HS-5 (cell line): ENCODE measurements at places on chromosomes 3 and 15.

- no peak for DNase-seq
Measured at GRCh38 chr3:128490915-128491690, 1.9 kb downstream of the GATA2 start.

GRCh38 chr3:59680919-59681318 lies 631.1 kb upstream of the CFAP20DC start:
- DNase-seq, result no peak

GRCh38 chr3:144033240-144033589 lies 61.6 kb downstream of the DIPK2A start:
- DNase-seq, result no peak

- no peak for DNase-seq
Measured at GRCh38 chr15:95260856-95261255, 1029.5 kb downstream of the MCTP2 start.

GRCh38 chr3:102180280-102180931 lies 254.4 kb upstream of the ZPLD1 start:
- peak; percentile 56 for DNase-seq

DNA sequence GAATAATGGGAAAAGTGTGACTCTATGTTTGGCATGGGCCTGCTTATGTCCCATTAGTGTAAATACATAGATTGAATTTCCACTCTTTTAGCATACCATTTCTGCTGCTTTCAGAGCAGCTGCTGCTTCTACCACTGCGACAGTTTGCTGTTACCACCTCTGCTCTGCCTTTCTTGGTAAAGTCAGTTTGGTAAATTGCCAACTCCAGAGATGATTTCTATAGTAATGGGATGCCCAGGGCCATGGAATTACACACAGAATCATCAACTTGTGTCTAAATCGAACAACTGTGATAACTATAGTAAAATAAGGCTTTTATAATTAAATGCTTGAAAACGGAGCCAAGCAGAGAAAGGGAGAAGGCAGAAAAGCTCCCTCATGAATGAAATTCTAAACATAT lies 168.4 kb upstream of the VEPH1 start:
- no peak for DNase-seq

DNA sequence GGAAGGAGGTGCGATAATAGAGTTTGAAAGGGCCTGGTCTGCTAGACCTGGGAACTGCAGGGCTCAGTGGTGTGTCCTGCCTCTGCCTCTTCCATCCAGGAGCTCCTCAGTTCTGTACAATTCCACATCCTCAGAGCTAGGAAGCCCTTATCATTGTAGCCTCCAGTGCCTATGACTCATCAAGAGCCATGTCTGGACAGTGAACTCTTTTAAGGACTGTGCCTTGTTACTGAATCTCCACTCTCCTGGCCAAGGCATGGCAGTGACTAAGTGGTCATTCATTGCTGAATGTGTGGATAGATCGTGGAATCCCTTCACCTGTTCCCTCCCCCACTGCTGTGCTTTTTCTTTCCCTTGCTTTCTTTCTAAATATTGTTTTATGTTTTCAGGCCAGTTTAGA lies 2.9 kb downstream of the TIMP4 start:
- DNase-seq, result no peak

DNA sequence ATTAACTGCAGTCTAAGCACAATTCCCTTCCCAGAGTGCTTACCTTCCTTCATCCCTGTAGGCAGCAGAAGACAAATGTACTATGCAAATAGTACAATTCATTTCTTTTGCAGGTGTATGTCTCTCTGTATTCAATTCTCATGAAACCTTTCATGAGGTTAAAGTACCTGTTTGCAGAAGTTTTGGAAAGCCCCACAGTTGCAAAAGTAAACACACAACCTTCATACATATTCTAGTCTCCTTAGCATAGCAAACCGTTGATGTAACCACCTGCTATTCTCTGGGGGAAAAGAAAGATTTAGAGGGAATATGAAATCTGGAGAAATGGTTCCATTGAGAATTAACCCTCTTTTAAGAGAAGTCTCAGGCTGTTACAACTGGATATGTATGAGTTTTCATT lies 200.3 kb upstream of the SUCLG2 start:
- DNase-seq, result no peak

- DNase-seq, result peak; percentile 56
Measured at GRCh38 chr3:4413467-4413866, 53.6 kb downstream of the SUMF1 start.

DNA sequence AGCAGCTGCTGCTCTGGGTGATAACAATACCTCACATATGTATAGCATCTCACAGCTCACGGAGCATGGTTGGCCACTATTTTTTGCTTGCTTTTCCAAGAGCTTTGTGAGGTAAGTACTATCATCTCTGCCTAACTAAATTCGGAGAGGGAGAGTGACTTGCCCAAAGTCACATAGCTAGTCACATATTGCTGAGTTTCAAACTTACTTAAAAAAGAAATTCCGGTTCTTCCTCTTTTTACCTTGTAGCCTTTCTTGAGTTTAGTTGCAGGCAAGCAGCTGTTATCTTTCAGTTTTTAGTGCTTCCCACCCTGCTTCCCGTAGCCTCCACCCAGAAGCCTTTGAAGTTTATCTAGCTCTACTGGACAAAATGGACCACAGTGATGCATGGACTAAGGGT lies 309.2 kb downstream of the PDCD6IP start:
- no peak for DNase-seq

- DNase-seq, result no peak
Measured at GRCh38 chr3:191781044-191781443, 320.1 kb downstream of the PYDC2 start.

- no peak for DNase-seq
Measured at GRCh38 chr3:49715611-49716121, 3.8 kb downstream of the AMIGO3 start.

GRCh38 chr15:64845183-64845611 lies 3.5 kb downstream of the PLEKHO2 start:
- no peak for DNase-seq

GRCh38 chr3:10738688-10739372 lies 77.2 kb upstream of the SLC6A11 start:
- peak; percentile 22 for DNase-seq

DNA sequence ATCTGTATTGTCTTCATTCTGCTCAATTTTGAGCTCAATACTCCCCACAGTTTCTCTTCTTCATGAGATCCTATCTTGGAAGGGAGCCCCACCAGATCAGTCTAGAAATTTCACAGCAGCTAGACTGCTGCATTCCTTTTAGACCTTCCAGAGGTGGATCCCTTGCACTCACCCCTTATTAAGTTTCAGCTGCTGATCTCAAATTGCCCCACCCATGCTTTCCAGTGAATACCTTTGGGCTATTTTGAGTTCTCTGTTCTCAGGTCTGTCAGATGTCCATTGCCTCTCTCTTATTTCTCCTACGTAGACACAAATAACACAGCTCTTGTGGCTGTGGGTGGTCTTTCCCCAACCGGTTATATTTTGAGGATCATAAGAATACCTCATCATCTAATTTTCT lies 60.8 kb downstream of the GPR156 start:
- no peak for DNase-seq

DNA sequence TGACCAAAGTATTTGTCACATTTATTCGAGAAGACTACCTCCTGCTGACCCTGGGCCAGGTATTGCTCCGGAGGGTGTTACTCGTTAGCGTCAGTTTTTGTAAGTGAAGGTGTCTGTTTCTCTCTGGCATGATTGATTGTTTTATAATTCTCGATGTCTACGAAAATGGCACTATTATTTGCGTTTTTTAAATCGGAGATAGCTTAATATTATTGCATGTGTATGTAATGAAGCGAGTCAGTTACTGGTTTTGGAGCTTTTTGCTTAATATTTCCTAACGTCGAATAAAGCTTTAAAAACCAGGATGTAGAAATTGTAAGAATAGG lies 439 bp downstream of the DZIP3 start:
- no peak for DNase-seq

DNA sequence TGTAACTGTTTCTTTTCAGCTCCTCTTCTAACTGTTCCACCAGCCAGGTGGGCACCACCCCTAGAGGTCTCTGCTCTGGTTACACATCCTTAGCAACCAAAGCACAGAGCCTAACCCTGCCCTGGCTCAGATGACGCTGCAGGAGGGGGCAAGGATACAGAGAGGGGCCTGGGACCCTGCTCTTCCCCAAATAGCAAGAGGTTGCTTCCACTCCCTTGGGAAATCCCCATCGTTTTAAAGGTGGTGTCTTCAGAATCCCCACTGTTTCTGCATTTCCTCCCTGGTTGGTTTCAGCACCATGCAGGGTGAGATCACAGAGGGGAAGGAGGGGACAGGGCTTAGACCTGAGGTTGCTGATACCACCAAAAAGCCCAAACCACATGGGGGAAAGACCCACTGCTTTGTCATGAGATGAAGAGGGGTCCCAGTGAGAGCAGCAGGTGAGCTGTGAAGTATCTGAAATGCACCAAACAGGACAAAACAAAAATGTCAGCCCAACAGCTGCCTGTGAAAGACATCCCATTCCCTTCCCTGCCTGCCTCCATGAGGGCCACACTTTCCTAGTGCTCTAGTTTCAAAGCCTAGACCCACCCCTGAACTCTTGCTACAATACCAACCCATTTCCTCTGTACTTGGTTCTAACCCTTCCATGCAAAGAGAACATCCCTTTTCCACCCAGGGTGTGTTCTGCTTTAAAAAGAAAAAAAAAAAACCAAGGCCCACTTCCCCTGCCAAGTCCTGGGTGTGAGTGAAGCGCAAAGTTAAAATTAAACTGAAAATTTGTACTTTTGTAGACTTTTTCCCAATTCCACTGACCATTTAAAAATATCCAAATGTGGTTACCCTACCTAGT lies 29.0 kb downstream of the ANP32A start:
- no peak for DNase-seq

DNA sequence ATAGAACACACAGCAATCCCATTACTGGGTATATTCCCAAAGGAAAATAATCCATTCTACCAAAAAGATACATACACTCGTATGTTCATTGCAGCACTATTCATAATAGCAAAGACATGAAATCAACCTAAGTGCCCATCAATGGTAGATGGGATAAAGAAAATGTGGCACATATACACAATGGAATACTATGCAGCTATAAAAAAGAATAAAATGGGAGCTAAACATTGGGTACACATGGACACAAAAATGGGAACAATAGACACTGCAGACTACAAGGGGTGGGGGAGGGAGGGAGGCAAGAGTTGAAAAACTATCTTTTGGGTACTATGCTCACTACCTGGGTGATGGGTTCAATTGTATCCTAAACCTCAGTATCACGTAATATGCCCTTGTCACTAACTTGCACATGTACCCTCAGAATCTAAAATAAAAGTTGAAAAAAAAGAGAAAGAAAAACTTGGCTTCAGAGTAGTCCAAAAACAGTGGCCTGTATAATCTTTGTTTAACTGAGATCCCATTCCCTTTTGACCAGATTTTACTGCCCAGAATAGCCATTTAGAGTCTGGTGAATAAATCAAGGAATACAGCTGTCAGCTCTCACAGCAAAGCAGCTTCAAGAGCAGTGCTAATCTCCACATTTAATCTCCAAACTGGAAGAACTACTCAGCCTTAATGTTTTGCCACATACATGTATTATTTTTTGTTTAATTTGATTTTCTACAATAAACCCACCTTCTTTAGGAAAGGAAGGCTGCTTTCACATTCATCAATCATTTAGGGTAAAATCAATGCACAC lies 54.5 kb upstream of the XRN1 start:
- DNase-seq, result no peak

- DNase-seq, result no peak
Measured at GRCh38 chr15:52680041-52680391, 828 bp upstream of the ATOSA start.

- no peak for DNase-seq
Measured at GRCh38 chr3:105868431-105868741, 426 bp downstream of the CBLB start.

- DNase-seq, result no peak
Measured at GRCh38 chr3:10743366-10744097, 72.5 kb upstream of the SLC6A11 start.

DNA sequence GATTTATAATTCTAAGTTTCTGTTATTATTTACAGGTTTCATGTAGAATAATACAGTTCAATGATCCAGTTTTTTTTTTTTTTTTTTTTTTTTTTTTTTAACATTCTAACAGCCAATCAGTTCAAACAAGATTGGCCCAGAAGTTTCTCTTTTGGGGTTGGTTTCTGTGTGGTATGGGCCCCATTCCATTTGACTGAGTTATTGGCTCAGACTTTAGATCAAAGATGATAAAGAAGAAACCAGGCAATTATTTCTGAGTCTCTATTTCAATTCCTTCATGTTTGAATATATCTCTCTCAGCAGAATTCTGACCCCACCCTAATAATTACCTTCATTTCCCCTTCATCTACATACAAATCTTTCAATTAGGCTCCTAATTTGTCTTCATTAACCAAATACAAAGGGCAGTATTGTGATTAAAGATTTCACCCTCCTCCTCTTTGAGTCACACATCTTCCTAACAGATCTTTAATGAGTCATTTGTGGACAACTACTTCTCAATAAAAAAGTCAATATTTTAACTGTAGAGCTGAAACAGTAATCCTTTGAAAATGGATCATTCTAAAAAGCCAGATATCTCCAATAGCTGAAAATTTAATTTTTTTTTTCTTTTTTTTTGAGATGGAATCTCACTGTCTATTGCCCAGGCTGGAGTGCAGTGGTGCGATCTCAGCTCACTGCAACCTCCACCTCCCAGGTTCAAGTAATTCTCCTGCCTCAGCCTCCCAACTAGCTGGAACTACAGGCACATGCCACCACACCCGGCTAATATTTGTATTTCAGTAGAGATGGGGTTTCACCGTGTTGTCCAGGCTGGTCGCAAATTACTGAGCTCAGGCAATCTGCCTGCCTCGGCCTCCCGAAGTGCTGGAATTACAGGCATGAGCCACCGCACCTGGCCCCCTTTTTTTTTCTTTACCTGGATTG lies 878.8 kb downstream of the NAALADL2 start:
- peak; percentile 63 for DNase-seq

- DNase-seq, result no peak
Measured at GRCh38 chr3:34200576-34200975, 402.1 kb downstream of the PDCD6IP start.

DNA sequence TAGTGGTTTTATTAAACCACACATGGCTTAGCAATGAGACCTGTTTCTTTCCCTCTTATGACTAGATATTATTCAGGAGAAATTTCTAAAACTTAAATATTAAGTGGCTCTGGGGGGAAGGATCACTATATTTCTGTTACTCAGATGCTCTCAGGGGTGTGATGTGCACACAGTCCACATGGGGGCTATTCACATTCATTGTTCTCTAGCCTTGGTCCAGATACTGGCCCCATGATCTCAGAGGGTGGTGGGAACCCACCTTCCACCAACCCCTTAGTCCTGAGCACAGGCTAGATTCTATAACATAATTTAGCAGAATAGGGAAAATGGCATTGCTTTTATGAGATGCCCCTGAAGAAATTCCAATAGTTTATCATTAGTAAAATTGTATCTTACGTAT lies 149.0 kb upstream of the ST8SIA2 start:
- no peak for DNase-seq

GRCh38 chr15:99440551-99441443 lies 125.0 kb upstream of the MEF2A start:
- DNase-seq, result no peak

GRCh38 chr3:112623717-112624116 lies 17.2 kb downstream of the CCDC80 start:
- DNase-seq, result no peak

- no peak for DNase-seq
Measured at GRCh38 chr3:106814231-106814630, 563.0 kb upstream of the CCDC54 start.

GRCh38 chr15:66768987-66769386 lies 67.0 kb downstream of the SMAD6 start:
- DNase-seq, result no peak

- DNase-seq, result no peak
Measured at GRCh38 chr3:42864321-42864950, 11.2 kb downstream of the CYP8B1 start.

GRCh38 chr3:62238003-62238402 lies 135.3 kb downstream of the FEZF2 start:
- DNase-seq, result no peak
